Esophagus squamous epithelium (tissue), 5 donors: ENCODE measurements at places on chromosomes 4 and X. TPM values are rescaled to one million over a fixed set of nuclear protein-coding genes. Genes with fewer than 3 reads are reported as not detected.

- no peak for DNase-seq
Measured at GRCh38 chrX:22559506-22559905, 286.8 kb downstream of the CBLL2 start.

DNA sequence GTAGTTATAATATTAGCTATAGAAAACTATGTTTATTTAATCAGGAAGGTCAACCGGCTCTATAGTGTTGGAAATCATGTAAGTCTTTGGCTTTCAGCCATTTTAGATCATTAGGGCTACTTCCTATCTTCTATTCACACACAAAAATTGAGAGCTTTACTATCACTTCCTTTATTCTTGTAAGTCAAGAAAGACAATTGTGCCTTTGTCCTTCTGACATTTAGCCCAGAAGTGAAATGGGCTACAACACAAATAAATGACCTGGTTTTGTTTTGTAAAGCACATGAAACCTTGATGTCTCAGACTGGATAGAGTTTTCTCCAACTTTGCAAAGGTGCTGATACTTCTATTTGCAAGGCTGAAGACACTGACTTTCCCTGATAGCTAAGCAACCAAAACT, 122.4 kb upstream of the ACSL4 start:
- no peak for DNase-seq

- DNase-seq: no peak
Measured at GRCh38 chr4:149676076-149676475, 139.6 kb downstream of the IQCM start.

DNA sequence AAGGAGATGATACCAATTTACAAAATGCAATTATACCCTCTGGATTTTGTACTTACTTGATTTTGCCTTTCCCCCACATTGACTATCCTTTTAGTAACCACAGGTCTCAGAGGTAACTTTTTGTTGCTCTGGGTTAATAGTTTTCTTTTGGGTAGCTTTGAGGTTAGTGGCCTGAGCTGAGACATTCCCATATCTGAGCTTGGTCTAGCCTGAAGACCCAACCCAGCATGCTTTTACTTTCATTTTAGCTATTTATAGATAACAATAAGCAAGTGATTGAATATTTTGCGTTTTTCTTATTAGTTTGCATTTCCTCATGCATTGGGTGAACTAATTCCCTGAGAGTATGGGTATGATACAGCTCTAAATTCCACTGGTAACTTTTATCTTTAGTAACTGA, 11.8 kb downstream of the HTN1 start:
- DNase-seq: no peak

The UGT8 gene
- total RNA-seq: 1.2 TPM

- no peak for DNase-seq
Measured at GRCh38 chrX:55033429-55033828, 2.7 kb upstream of the ALAS2 start.

DNA sequence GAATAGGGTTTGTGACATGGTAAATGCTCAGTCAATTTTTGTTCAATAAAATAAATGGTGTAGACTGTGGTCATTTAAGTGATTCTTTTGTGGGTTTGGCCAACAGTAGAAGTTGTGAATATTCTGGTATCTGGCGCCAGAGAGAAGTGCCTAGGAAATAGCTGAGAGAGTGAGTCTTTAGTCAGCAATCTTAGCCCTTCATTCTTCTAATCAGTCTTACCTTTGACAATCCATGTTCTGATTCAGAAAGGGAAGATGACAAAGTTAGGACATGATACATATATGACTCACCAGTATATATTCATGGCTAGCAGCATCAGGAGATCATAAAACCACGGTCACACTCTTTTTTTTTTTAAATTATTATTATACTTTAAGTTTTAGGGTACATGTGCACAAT, 141.8 kb upstream of the PCDH18 start:
- no peak for DNase-seq

- DNase-seq: no peak
Measured at GRCh38 chrX:72306085-72306801, 529 bp upstream of the CITED1 start.

The VGLL1 gene
- total RNA-seq: 1.2 TPM

The FAT1 gene
- 109 TPM for total RNA-seq

DNA sequence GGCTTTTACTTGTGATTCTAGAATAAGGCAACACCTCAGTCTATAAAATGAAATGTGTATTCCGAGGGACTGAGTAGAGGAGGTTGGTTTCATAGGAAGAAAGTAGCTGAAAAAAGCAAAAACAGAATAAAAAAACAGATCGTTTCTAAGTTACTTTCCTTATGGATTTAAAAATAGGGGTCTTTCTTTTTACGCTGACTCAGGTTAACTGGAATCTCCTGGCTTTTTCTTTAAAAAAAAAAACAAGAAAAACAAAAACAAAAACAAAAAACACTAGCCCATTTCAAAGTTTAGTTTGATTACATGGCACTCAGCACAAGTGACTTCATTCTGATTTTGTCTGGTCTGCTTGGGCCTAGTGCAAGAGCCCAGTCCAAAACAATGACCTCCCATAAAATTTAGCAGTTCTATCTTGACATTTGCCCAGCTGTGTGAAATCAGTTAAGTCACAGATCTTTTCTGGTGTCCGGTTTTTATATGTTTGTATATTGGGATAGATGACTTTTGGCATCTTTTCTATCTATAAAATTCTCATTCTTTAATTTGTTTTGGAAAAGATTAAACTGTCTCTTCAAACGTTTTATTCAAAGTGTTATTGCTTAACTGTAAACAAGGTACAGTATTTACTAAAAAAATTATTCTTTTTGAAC, 222.7 kb upstream of the HTR2C start:
- no peak for DNase-seq

DNA sequence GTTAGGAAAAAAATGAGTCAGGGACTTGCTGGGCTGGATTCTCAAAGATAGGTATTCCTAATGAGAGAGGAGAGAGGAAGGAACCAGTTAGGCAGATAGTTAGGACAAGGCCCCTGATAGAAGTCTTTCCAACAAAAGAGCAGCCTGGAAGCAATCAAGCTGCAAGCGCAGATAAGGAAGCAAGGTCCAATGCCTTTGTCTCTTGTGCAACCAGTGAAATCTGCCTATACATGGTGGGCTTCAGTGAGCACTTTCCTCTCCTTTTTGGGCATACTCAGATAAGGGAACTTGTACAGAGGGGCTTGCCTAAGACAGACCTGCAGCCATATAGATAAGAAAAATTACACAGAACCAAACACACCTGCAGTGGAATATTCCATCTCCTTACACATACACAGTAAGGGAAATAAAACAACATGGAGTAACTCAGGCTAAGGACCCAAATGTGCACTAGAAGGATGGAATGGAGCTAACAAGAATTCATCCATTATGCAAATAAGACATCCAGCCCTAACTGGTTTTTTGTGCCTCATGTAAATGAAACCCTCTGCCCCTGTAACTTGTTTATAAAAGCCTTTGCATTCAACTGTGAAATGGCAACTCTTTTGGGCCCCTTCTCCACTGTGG, 68.8 kb downstream of the PCDH18 start:
- no peak for DNase-seq

The PROM1 gene
- total RNA-seq: 1.7 TPM

- no peak for DNase-seq
Measured at GRCh38 chr4:100174985-100175383, 15.3 kb downstream of the DDIT4L start.

DNA sequence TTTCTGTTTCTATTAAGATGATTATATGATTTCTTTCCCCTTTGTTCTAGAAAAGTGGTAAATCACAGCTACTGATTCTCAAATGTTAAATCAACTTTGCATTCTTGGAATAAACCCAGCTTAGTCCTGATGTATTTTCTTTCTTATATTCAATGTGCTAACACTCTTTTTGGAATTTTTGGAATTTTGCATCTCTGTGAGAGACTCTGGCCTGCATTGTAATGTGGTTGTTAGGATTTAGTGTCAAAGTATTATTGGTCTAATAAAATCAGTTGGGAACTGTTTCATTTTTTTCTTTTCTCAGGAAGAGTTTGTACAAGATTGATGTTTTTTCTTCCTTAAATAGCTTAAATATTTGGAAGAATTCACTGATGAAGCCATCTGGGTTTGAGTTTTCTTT, 109.6 kb downstream of the KIT start:
- no peak for DNase-seq

GRCh38 chr4:143372093-143372915, 35.6 kb downstream of the GAB1 start:
- DNase-seq: no peak

GRCh38 chr4:168864821-168865541, 145.1 kb downstream of the CBR4 start:
- DNase-seq: no peak

DNA sequence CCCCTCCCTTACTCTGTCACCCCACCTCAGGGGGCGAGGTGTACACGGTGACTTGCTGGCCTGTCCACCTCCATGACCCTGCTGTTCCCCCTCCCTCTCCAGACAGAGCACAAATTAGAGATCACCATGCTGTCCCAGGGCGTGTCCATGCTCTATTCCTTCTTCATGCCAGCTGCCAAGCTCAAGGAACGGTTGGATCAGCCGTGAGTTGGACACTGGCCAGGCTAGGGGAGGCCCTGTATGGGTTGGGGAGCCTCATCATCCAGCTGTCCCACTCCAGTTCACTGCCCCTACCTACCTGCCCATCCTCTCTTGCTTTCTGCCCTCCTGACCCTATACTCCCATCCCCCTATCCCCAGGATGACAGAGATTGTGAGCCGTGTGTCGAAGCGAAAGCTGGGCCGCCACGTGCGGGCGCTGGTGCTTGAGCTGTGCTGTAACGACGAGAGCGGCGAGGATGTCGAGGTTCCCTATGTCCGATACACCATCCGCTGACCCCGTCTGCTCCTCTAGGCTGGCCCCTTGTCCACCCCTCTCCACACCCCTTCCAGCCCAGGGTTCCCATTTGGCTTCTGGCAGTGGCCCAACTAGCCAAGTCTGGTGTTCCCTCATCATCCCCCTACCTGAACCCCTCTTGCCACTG, 3.9 kb upstream of the CDK16 start:
- DNase-seq: no peak

GRCh38 chr4:30717208-30718020, 2.8 kb upstream of the PCDH7 start:
- DNase-seq: no peak

DNA sequence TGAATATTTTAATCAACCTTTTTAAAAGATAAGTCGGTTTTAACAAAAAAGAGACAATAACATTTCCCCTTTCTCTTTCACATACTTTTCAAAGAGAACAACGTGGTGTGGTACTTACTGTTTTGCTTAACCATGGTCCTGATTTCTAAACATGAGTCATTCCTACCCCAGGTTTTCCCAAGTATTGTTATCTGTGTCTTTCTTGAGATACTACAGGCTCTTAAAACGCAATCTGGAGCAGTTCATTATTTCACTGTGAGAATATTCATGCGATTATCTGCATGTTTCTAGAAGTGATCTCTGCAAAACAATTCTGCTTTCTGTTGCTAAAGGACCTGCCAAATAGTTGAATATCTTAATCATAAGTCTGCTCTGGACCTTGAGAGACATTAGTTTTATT, 127.3 kb downstream of the TENM3 start:
- no peak for DNase-seq

The ALB gene
- not detected for total RNA-seq

DNA sequence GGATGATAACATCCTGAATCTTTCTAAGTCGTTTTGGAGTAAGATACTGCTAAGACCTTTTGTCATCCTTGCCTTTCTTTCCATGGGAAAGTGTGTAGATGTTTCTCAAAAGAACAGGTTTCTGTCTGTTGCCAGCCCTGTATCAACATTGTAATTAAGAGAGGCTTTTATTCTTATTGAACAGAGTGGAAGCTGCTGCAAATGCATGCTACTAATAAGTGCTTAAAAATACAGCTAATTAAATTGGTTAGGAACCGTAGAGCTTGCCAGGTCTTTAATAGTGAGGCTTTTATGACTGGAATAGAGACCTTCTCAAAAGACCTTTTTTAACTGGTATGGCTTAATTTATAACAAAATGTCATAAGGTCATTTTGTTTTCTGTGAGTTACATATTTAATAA, 34.4 kb downstream of the INTU start:
- no peak for DNase-seq

The HMGB3 gene
- total RNA-seq: 7.3 TPM

DNA sequence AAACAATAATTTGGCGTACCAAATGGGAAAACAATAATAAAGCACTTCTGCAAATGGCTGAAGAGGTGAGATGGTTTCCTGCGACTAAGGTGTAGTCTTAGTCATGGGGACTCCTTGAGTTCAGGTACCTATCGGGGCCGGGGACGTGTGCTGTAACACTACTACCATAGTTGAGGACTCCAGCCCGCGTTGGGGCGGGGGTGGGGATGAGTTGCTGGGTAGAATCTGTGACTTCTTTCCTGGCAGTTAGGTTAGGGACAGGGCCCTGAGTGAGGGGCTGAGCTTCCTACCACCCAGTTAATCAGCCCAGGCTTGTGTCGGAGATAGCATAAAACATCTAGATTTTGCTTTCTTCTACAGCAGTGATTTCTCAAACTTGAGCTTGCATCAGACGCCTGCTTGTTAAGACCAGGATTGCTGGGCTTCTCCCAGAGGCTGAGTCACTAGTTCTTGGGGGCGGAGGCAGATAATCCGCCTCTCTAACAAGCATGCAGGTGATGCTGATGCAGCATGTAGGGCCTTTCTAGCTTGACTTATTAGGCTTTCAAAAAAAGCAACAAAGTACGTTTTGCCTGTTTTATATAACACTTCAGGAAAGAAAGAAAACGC, 30.2 kb downstream of the RBBP7 start:
- DNase-seq: no peak

The CRMP1 gene
- total RNA-seq: 4.7 TPM

The VCX3A gene
- not detected for total RNA-seq

DNA sequence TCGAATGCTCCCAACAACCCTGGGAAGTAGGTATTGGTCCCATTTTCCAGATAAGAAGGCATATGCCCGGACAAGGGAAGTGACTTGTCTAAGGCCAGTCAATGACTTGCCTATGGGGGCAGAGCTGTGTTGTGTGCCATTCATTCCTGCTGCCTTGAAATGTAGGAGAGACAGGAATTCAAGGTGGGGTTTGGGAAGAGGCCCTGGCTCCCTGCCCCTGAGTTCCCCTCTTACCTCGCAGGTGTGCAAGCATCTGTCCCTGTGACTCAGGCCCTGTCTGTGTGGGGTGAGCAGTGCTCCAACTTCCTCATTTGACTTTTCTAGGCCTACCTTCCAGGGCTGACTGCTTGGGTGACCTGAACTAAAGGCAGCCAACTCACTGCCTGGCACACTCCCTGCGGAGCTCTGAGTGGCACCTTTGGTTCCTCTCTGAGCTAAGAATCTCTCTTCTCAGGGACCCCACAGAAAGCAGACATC, 5.1 kb downstream of the EFNB1 start:
- DNase-seq: no peak
